ENCODE measurements at places on chromosomes 12 and 14. TPM values are rescaled to one million over a fixed set of nuclear protein-coding genes. Genes with fewer than 3 reads are reported as not detected.

Gene KLHL33
- total RNA-seq: 2.1 TPM

Gene ABHD12B
- total RNA-seq: not detected

Gene ATN1
- 140 TPM for total RNA-seq

Gene APOF
- not detected for total RNA-seq

Gene CKAP4
- total RNA-seq: 30.3 TPM

Gene SOAT2
- 1.2 TPM for total RNA-seq

Gene IFNG-AS1
- 0.27 TPM for total RNA-seq

Gene KSR2
- not detected for total RNA-seq

Gene CRACR2A
- total RNA-seq: 5.8 TPM

Gene RPS6KL1
- total RNA-seq: 4.7 TPM

Gene LAG3
- total RNA-seq: 3.4 TPM

Gene TNS2
- total RNA-seq: 265 TPM

Gene LRRC10
- not detected for total RNA-seq

Gene TAS2R42
- total RNA-seq: not detected

Gene ADCY4
- total RNA-seq: 68.1 TPM

Gene TNFAIP2
- 142 TPM for total RNA-seq

Gene LRRIQ1
- total RNA-seq: 5.2 TPM

Gene SMIM41
- total RNA-seq: 12.4 TPM

Gene OAS1
- 19.3 TPM for total RNA-seq

Gene CCDC38
- total RNA-seq: 0.40 TPM

Gene FITM1
- 0.76 TPM for total RNA-seq
